ENCODE measurements at places on chromosomes 3 and 15.

DNA sequence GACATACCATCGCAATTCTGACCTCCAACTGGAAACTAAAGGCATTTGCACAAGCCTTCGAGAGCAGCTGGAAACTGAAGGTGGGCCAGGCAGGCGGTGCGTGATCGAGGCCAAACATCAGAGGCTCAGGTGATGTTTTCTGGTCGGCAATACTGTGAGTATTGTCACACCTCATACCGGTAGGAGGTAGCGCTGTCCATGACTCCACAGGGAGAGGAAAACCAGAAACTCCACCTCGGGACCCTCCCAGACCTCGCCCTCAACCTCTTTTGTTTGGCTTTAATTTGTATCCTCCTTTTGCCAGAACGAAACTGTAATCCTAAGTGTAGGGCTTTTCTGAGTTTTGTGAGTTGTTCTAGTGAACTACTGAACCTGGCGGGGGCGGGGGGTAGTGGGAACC lies 43.6 kb downstream of the LDHAL6B start:
- DNase-seq: no peak

- DNase-seq: no peak
Measured at GRCh38 chr3:115982629-115983028, 359.3 kb downstream of the GAP43 start.

DNA sequence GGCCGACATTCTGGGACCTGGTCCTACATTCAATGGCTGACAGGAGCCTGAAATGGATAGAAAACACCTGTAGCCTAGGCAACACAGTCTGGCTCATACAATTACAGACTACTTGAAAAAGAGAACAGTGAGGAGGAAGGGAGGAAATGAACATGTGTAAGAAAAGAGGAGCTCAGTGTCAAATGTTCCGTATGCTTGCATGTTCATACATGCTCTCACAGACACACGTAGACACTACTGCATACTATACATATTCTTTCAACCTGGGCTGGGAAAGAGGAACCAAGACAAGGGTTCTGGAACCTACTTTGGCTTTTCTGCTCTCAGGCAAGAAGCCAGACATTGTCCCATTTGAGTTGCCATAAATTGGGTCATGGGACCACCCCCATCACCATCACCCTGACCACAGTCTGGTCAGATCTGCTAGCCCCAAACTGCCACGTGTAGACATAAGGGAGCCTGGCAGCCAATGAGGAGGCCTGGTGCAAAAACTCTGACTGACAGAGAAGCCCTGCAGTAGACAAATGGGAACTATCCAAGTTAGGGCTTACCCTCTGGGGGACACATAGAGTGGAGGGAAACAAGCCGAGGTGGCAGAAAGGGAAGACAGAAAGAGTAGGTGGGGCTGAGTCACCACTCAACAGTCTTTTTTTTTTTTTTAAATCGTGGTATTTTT lies 310.0 kb downstream of the SHQ1 start:
- DNase-seq: no peak

- no peak for DNase-seq
Measured at GRCh38 chr3:193815246-193816027, 222.4 kb downstream of the OPA1 start.

GRCh38 chr15:60585743-60586708 lies 107.1 kb upstream of the ICE2 start:
- peak; percentile 28 for DNase-seq

DNA sequence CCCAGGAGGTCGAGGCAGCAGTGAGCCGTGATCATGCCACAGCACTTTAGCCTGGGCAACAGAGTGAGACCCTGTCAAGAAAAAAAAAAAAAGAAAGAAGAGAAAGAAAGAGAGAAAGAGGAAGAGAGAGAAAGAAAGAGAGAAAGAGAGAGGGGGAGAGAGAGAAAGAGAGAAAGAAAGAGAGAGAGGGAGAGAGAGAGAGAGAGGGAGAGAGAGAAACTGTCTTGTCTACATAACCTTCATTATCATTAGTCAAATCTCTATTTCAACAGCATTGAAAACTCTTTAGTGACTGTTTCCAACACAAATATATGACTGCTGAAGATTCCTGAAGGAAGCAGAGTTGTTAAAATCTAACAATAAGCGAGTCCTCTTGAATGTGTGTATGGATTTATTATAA lies 304.3 kb downstream of the MAGI1 start:
- DNase-seq: no peak

- DNase-seq: no peak
Measured at GRCh38 chr15:99986297-99987118, 253.3 kb upstream of the LYSMD4 start.

DNA sequence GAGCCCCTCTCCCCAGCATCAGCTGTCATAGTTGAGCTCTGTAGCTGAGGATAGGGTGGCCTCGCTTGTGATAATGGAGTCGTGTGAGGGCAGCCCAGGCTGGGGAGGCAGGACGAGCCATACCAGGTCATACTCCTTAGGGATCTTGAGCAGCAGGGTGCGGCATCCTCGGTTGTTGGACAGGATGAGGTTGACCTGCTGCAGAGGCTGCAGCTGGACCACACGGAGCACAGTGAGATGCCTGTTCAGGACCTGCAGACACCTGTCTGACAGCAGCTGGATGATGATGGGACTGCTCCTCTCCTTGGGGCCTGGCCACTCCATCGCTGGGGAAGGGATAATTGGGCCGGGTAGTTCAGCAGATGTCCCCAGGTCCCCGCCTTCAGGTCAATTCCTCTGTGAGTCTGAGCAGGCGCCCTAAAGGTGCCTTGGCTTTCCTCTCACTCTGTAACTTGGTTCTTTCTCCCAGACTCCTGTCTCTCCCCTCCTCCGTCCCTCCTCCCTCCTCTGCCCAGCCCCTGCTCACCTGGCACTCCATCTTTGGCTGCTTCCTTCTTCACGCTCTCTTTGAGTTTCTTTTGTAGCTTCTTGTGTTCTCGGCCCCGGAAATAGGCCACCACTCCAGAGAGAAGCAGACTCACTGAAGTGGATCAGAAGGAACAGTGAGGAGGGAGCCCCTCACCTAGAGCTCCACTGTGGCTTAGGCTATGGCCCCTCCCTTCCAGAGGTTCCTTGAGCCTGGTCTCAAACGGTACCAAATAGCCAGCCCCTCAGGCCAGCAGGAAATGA lies 7.8 kb downstream of the DUOX2 start:
- DNase-seq: no peak

- peak; percentile 91 for DNase-seq
Measured at GRCh38 chr3:125916376-125916978, 52.5 kb upstream of the ROPN1B start.

DNA sequence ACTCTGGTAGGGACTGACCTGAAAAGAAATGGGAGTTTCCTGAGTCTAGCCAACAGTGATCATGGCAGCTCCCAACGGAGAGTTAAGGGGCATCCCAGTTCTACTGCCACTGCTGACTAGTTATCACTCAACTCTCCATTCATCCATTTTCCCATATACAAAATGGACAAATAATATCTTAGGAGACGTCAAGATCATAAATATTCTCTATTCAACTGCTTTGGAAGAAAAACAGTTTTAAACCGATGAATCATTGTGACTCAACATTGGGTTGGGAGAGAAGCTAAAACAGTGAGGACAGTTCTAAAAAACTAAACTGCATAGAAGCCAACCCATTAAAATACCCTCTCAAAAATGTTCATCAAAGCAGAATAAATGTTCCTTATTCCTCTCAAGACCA lies 57.6 kb upstream of the CHRM5 start:
- no peak for DNase-seq

All from stimulated activated CD4-positive, alpha-beta T cell treated with anti-CD3 and anti-CD28 coated beads, Interleukin-1b, Interleukin-23, amount 100 ng/mL, for 24 hours (primary cell).